ENCODE measurements at places on chromosomes 2 and 18. TPM values are rescaled to one million over a fixed set of nuclear protein-coding genes. Genes with fewer than 3 reads are reported as not detected.

DNA sequence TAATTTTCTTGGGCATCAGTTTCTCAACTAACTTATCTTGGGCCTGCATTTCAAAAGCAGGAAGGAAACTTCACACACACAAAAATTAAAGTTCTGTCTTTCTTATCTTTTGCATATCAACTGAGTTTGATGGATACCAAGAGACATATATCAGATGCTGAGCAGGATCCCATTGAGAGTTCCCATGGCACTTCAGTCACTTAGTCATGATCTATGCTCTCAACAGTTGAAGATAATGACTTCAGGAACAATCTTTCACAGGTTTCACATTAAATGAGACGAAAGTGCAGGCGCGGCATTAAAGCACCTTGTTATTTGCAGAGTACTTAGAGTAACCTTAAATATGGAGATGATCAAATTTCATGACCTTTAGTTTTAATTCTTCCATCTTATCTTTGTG is 2139.8 kb upstream of the CELF4 start:
- H3K4me1 ChIP-seq, result no peaks in the 10 kb centered on the region
- H3K4me3 ChIP-seq, result no peak overlapping the region
- H3K36me3 ChIP-seq, result peaks cover 1% of the 10 kb centered on the region
- no peak for DNase-seq
- no peak overlapping the region for H3K27ac ChIP-seq

DNA sequence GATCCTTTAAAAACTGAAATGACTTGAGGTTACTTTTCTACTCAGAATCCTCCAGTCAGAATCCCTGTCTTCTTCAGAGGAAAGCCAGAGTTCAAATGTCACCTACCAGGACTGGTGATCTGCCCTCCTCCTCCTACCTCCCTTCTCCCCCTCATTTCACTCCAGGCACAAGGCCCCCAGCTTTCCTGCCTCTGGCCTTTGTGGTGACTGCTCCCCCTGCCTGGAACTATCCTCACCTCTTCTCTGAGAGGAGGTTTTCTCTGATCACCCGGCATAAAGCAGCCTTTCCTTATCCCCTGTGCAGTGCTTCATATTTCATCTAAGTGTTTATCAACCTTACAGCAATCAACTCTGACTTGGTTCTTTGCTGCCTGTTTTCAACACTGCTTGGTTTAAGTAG is 6.8 kb downstream of the B3GNT2 start:
- H3K36me3 ChIP-seq, result peaks cover 3% of the 10 kb centered on the region
- H3K4me3 ChIP-seq, result no peak overlapping the region
- H3K27me3 ChIP-seq, result no peaks in the 10 kb centered on the region
- DNase-seq, result no peak
- H3K27ac ChIP-seq, result no peak overlapping the region

DNA sequence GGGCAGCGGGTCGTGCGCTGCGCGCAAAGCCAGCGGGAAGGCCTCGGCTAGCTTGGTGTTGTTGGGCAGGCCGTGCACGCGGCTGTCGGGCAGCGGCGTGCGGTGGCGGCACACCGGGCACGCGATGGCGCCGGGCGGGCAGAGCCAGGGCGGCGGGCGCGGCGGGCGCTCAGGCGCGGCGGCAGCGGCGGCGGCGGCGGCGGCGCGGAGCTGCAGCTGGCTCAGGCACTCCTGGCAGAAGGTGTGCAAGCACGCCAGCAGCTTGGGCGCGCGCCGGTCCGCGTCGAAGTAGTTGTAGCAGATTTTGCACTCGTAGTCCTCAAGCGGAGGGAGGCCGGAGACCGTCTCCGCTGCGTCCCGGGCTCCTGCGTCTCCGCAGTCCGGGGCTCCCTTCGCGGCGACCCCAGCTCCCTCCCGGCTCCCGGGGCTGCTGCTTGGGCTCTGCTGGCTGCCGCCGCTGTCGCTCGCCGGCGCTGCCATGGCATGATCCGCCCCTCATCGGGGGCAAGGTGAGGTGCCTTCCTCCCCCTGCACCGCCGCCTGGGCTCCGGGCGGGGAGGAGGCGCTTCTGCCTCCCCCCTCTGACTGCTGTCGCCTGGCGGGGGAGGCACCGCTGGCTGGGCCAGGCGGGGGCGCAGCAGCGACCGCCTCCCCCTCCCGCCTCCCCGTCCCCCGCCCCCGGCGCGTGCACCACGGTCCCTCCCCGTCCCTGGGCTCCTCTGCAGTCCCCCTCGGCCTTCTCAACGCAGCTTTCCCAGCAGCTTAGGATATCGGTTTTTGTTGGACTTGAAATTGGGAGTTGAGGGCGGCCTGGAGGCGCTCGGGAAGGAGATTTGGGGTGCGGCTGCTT is 21.0 kb upstream of the PAX3 start:
- peak; percentile 81 for DNase-seq
- H3K27ac ChIP-seq, result no peak overlapping the region
- H3K4me3 ChIP-seq, result peak overlapping the region; percentile 74
- peaks cover 15% of the 10 kb centered on the region for H3K4me1 ChIP-seq
- peaks cover 44% of the 10 kb centered on the region for H3K27me3 ChIP-seq

Gene TLX2
- total RNA-seq, result not detected

GRCh38 chr2:152304836-152305235 is 30.1 kb upstream of the FMNL2 start:
- no peak overlapping the region for H3K4me3 ChIP-seq
- H3K4me1 ChIP-seq, result no peaks in the 10 kb centered on the region
- DNase-seq, result no peak
- no peaks in the 10 kb centered on the region for H3K36me3 ChIP-seq
- H3K27me3 ChIP-seq, result peaks cover 3% of the 10 kb centered on the region
- H3K27ac ChIP-seq, result no peak overlapping the region

- no peak overlapping the region for H3K27ac ChIP-seq
- DNase-seq, result no peak
- no peaks in the 10 kb centered on the region for H3K27me3 ChIP-seq
- no peaks in the 10 kb centered on the region for H3K36me3 ChIP-seq
- H3K4me3 ChIP-seq, result no peak overlapping the region
These were observed 68.2 kb upstream of the NEDD4L start for GRCh38 chr18:57975805-57976204.

Gene SF3B1
- total RNA-seq, result 211 TPM

- no peaks in the 10 kb centered on the region for H3K36me3 ChIP-seq
- no peak for DNase-seq
- no peaks in the 10 kb centered on the region for H3K27me3 ChIP-seq
- no peak overlapping the region for H3K4me3 ChIP-seq
These were observed 139.8 kb downstream of the RNF152 start for GRCh38 chr18:61752973-61753372.

GRCh38 chr2:221380062-221380461 is 192.0 kb downstream of the EPHA4 start:
- H3K27ac ChIP-seq, result no peak overlapping the region
- H3K4me3 ChIP-seq, result no peak overlapping the region
- no peaks in the 10 kb centered on the region for H3K4me1 ChIP-seq
- DNase-seq, result no peak

- H3K36me3 ChIP-seq, result no peaks in the 10 kb centered on the region
- no peak overlapping the region for H3K4me3 ChIP-seq
- H3K4me1 ChIP-seq, result peaks cover 10% of the 10 kb centered on the region
- H3K27ac ChIP-seq, result no peak overlapping the region
These were observed 1057.2 kb upstream of the PIK3C3 start for GRCh38 chr18:40897884-40898283.

DNA sequence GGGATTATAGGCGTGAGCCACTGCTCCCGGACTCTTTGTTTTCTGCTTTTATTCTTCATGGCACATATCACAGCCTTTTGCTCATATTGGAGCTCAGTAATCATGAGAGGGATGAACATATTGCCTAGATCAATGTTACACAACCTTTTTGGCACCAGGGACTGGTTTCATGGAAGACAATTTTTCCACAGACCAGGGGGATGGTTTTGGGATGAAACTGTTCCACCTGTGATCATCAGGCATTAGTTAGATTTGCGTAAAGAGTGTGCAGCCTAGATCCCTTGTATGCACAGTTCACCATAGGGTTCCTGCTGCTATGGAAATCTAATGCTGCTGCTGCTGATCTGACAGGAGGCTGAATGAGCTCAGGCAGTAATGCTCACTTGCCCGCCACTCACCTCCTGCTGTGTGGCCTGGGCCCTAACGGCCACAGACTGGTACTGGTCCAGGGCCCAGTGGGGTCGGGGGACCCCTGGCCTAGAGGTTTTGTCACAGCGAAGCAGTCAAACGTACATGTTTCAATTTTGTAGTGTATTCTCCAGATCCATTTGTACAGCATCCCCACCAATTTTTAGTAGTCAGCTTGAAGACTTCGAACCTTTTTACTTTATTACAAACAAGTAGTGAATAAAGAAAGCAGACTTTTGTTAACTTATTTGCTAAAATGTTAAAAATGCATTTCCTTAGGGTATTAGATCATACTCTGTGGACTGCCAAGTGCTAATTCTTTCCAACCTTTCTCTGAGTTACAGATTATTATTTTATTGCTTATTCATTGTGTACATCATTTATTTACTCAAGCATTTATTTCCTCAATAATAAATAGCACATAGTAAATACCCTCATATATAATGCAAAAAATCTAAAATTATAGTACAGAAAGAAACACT is 6.2 kb downstream of the DAW1 start:
- peaks cover 39% of the 10 kb centered on the region for H3K4me1 ChIP-seq
- no peak overlapping the region for H3K4me3 ChIP-seq
- peak overlapping the region; percentile 35 for H3K27ac ChIP-seq
- no peak for DNase-seq
- no peaks in the 10 kb centered on the region for H3K36me3 ChIP-seq

- no peak overlapping the region for H3K4me3 ChIP-seq
- no peak overlapping the region for H3K27ac ChIP-seq
- no peak for DNase-seq
- peaks cover 10% of the 10 kb centered on the region for H3K27me3 ChIP-seq
- H3K4me1 ChIP-seq, result peaks cover 4% of the 10 kb centered on the region
These were observed 135.6 kb upstream of the KLHL29 start for GRCh38 chr2:23249348-23249747.

DNA sequence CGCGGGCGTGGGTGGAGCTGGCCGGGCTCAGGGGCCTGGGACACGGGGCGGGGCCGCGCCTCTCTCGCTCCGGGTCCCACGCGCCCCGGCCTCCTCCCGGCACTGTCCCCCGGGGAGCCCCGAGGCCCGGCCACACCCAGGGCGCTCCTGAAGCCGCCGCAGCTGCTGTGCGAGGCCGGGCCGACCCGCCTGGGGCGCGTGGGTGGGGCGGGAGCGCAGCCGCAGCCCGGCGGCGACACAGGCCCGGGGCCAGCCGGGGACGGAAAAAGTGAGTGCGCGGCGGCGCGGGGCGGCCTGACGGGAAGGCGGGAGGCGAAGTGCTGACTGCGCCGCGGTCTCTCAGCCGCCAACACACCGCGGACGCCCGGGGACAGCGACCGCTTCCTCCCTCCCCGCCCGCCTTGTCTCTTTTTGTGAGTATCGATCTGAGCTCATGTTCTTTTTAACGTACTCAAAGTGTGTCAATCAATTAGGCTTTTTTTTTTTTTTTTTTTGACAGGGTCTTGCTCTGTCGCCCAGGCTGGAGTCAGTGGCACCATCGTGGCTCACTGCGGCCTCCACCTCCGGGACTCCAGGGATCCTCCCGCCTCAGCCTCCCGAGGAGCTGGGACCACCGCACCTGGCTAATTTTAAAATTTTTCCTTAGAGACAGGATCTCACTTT is 14.5 kb downstream of the PDCD1 start:
- peaks cover 18% of the 10 kb centered on the region for H3K4me1 ChIP-seq
- no peaks in the 10 kb centered on the region for H3K36me3 ChIP-seq
- no peak for DNase-seq
- H3K27ac ChIP-seq, result peak overlapping the region; percentile 57
- peak overlapping the region; percentile 68 for H3K4me3 ChIP-seq

Data from chondrocyte (in vitro differentiated cells).